Endothelial cell of umbilical vein (primary cell): ENCODE measurements at places on chromosomes 4 and X. TPM values are rescaled to one million over a fixed set of nuclear protein-coding genes. Genes with fewer than 3 reads are reported as not detected.

The DCHS2 gene
- total RNA-seq = not detected in 2 replicates

DNA sequence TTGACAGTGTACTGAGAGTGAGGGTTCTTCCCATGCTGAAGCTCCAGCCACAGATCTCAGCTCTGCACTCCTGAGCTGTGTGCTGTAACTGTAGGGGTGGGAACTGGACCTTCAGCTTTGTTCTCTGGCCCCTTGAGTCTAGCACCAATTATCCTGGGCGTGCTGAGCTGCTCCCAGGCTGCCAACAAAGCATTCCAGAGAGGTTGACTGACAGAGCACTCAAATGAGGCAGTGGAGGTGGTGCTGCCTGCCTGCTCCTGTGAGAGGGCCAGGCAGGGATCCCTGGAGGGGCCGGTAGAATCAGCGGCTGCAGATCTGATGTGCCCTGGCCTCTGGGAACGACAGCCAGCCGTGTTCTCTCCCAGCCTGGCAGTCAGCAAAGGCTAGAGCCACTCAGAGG, 375.7 kb upstream of the AADAT start:
- no peaks in the 10 kb centered on the region for H3K36me3 ChIP-seq
- H3K4me1 ChIP-seq = no peaks in the 10 kb centered on the region
- no peak overlapping the region for H3K27ac ChIP-seq
- H3K4me3 ChIP-seq = no peak overlapping the region
- no peak for DNase-seq
- no peaks in the 10 kb centered on the region for H3K27me3 ChIP-seq

- no peak overlapping the region for H3K27ac ChIP-seq
- no peak overlapping the region for H3K4me3 ChIP-seq
- no peak for DNase-seq
These were observed 92.0 kb upstream of the CLCN4 start for GRCh38 chrX:10064736-10065135.

- H3K4me3 ChIP-seq = no peak overlapping the region
- no peaks in the 10 kb centered on the region for H3K36me3 ChIP-seq
- no peaks in the 10 kb centered on the region for H3K27me3 ChIP-seq
These were observed 2.5 kb downstream of the AADAT start for GRCh38 chr4:170087163-170087700.

- no peaks in the 10 kb centered on the region for H3K27me3 ChIP-seq
- DNase-seq = no peak
- H3K36me3 ChIP-seq = no peaks in the 10 kb centered on the region
- peaks cover 8% of the 10 kb centered on the region for H3K4me1 ChIP-seq
These were observed 133.8 kb downstream of the AFF1 start for GRCh38 chr4:87068583-87069021.

- DNase-seq = no peak
- H3K4me1 ChIP-seq = no peaks in the 10 kb centered on the region
- no peak overlapping the region for H3K27ac ChIP-seq
- no peak overlapping the region for H3K4me3 ChIP-seq
- H3K36me3 ChIP-seq = peaks cover 6% of the 10 kb centered on the region
These were observed 30.8 kb downstream of the CEP135 start for GRCh38 chr4:55979562-55979961.

- peak; percentile 70 for DNase-seq
- H3K4me3 ChIP-seq = no peak overlapping the region
- no peaks in the 10 kb centered on the region for H3K36me3 ChIP-seq
- no peaks in the 10 kb centered on the region for H3K27me3 ChIP-seq
- peaks cover 3% of the 10 kb centered on the region for H3K4me1 ChIP-seq
- H3K27ac ChIP-seq = no peak overlapping the region
These were observed 24.1 kb downstream of the ZCCHC12 start for GRCh38 chrX:118847676-118848075.
